ENCODE measurements at places on chromosomes 4 and X.

GRCh38 chr4:6917461-6918271, 8.0 kb downstream of the TBC1D14 start:
- H3K27ac ChIP-seq, result peak overlapping the region; percentile 89
- H3K36me3 ChIP-seq, result no peaks in the 10 kb centered on the region
- peak overlapping the region; percentile 37 for H3K4me3 ChIP-seq
- peaks cover 95% of the 10 kb centered on the region for H3K4me1 ChIP-seq
- no peaks in the 10 kb centered on the region for H3K27me3 ChIP-seq

GRCh38 chr4:158102904-158103303, 69.9 kb downstream of the GASK1B start:
- no peak overlapping the region for H3K27ac ChIP-seq
- no peaks in the 10 kb centered on the region for H3K36me3 ChIP-seq
- no peak for DNase-seq
- H3K4me1 ChIP-seq, result no peaks in the 10 kb centered on the region

DNA sequence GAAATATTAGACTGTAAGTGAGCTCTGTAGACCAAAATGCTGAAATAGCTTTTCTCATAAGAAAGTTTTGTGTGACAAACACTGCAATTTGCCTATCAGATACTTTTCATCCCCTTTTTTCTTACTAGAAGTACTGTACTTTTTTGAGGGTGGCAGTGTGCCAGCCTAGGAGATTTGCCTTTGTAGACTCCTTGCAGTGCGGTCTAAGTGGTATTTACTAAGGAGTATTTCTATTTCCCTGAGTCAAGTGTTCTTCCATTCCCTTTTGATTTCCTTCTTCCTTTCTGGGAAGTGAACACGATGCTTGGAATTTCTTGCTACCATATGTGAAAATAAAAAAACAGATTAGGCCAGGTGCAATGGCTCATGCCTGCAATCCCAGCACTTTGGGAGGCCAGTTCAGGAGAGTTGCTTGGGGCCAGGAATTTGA, 34.6 kb downstream of the PDLIM5 start:
- no peak overlapping the region for H3K4me3 ChIP-seq
- H3K27ac ChIP-seq, result no peak overlapping the region
- no peaks in the 10 kb centered on the region for H3K27me3 ChIP-seq
- DNase-seq, result no peak
- H3K4me1 ChIP-seq, result no peaks in the 10 kb centered on the region

DNA sequence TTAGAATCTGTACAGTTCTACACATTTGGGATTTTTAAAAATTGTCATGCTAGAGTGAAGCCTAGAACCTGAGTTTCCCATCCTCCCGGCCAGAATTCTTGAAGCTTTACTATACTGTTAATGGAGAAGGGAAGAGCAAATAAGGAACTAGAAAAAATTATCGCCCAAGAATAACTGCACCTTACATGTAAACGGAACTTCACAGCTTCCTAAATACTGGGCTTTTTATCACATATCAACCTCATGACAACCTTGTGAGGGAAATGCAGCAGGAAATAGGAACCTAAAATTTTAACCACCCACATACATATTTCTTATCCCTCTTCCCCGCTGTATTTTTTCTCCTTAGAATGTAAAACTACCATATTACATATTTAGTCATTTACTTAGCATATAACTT, 19.3 kb downstream of the ARHGEF9 start:
- no peak for DNase-seq
- H3K27me3 ChIP-seq, result no peaks in the 10 kb centered on the region
- H3K4me1 ChIP-seq, result no peaks in the 10 kb centered on the region
- no peaks in the 10 kb centered on the region for H3K36me3 ChIP-seq

DNA sequence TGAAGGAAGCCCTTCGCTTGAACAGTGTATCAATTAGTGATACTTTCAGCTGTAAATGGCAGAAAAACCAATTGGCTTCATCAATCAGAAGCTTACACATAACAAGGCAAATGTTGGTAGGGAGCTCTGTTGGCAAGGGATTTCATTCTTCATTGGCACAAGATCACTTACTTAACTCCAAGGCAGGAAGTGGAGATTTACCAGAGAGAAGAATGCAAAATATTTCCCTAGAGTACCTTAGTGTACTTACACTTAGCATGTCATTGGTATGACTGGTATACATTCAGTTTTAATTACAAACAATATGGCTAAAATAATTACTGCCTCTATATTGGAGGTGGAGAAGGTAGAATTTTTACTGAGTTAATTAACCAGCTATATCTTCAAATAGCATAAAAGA, 545.0 kb downstream of the GABRG1 start:
- H3K27ac ChIP-seq, result no peak overlapping the region
- no peaks in the 10 kb centered on the region for H3K27me3 ChIP-seq
- DNase-seq, result no peak
- no peaks in the 10 kb centered on the region for H3K36me3 ChIP-seq

All from CD4-positive, alpha-beta T cell (primary cell).